ENCODE measurements at places on chromosomes 12 and 14. TPM values are rescaled to one million over a fixed set of nuclear protein-coding genes. Genes with fewer than 3 reads are reported as not detected.

The TOMM20L gene
- total RNA-seq = not detected

The ENDOU gene
- under 0.01 TPM for total RNA-seq

The ERC1 gene
- 50.6 TPM for total RNA-seq

The KRT74 gene
- total RNA-seq = not detected

The GPR135 gene
- 3.0 TPM for total RNA-seq

The PSMB11 gene
- not detected for total RNA-seq

The KLRG1 gene
- 0.22 TPM for total RNA-seq

The TPH2 gene
- total RNA-seq = under 0.01 TPM

The NCAPD2 gene
- 59.0 TPM for total RNA-seq

The FOXN4 gene
- not detected for total RNA-seq

The SLC16A7 gene
- 50.0 TPM for total RNA-seq

The OR6C6 gene
- total RNA-seq = not detected

The OR6C68 gene
- not detected for total RNA-seq

The KRT72 gene
- total RNA-seq = not detected

The MRPL51 gene
- total RNA-seq = 108 TPM

The OVCH1 gene
- total RNA-seq = under 0.01 TPM

The ESPL1 gene
- 4.2 TPM for total RNA-seq

The L2HGDH gene
- total RNA-seq = 4.9 TPM

The MSI1 gene
- total RNA-seq = not detected

The ATP2A2 gene
- 243 TPM for total RNA-seq

The BICDL1 gene
- total RNA-seq = 0.11 TPM

The RND1 gene
- 0.12 TPM for total RNA-seq

The CDCA4 gene
- 16.1 TPM for total RNA-seq

The PZP gene
- not detected for total RNA-seq

The GPRC5D gene
- not detected for total RNA-seq

The SYNDIG1L gene
- total RNA-seq = not detected

The C12orf54 gene
- not detected for total RNA-seq

The EIF2S3B gene
- total RNA-seq = 1.2 TPM

The KCNH3 gene
- total RNA-seq = not detected

The TRMT5 gene
- total RNA-seq = 14.5 TPM

The CIROP gene
- 0.25 TPM for total RNA-seq

The TRPV4 gene
- total RNA-seq = 2.2 TPM

The ITPK1 gene
- 11.7 TPM for total RNA-seq

The BDKRB1 gene
- total RNA-seq = 19.8 TPM

The MYF6 gene
- total RNA-seq = 0.11 TPM

The HOXC6 gene
- total RNA-seq = not detected

Measured in uterine smooth muscle cell (primary cell).